ENCODE measurements at places on chromosomes 12 and 14.
A peak's percentile ranks its signal among the peaks of the same experiment; 100 is the strongest.

DNA sequence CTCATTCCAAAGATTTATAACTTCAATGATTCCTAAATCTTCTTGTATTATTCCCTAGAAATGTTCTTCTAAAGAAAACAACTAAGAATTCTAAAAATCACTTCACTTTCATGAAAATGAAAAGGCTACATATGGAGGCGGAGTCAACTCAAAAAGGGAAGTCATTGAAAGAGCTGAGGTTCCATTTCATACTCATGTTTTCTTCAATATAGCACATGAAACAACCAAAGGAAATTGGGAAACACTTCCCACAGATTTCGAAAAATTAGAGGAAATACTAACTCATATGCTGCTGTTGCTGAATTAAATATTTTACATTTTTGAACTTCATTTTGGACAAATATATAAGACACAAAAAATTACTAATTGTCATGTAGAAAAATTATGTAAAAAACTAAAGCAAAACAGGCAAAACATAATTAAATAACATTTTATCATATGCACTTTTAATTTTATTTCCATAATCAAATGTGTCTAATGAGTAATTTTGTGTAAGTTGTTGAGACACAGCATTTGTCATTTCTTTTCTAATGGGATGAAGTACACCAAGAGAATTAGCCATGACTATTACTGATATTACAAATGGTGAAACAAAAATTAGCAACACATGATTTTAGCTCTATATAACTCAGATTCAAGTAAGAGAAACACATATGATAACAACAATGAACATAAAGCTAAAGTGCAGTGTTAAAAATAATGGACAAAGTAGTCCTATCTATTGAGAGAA is at the start of gene CD163:
Gene CD163, minus strand, starts transcription at position 92 of the 730 bp plus-strand sequence. Its CDS starts 87 bp downstream, at position 5.
- no peak for DNase-seq

DNA sequence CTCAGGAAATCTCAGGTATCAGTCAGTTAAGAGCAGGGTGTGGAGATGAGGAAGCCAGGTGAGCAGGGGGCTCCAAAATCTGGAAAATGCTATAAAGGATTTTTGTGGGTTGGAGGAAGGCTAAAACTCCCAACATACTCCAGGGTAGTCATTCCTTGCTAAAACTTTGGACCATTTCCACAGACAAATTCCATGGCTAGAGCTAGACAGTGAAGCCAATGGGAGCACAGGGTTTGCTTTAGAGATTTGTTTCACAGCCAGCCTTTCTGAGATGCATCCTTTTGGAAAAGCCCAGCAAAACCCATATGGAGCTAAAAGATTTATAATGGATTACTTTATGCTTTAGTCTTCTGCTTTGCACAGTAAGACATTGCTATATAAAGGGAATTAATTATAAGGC is 146.5 kb downstream of the SAMD4A start:
- DNase-seq, result peak; percentile 61

DNA sequence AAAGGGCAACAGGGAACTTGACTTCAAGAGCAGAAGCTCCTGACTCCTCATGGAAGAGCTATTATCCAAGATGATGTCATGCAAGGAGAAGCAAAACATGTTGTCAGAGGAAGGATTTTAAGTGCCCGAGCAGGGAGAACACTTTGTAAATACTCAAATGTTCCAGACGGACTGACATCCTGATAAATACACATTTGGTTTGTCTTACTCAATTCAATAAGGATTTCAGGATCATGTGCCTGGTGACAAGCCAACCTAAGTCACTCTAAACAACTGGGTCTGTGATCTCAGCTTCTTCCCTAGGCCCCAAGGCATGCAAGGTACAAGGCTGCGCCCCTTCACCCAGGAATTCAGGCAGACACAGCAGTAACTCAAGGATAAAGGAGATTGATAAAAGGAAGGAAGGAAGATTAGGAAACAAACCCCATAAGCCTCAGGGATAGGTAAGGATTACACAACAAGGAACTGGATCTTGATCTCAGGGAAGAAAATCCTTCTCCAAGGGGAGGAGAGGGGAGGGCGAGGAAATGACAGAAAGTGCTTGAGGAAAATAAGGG is 26.8 kb upstream of the CEBPE start:
- no peak for DNase-seq

- DNase-seq, result peak; percentile 94
These were observed 6.5 kb downstream of the KRT86 start for GRCh38 chr12:52280796-52281560.

DNA sequence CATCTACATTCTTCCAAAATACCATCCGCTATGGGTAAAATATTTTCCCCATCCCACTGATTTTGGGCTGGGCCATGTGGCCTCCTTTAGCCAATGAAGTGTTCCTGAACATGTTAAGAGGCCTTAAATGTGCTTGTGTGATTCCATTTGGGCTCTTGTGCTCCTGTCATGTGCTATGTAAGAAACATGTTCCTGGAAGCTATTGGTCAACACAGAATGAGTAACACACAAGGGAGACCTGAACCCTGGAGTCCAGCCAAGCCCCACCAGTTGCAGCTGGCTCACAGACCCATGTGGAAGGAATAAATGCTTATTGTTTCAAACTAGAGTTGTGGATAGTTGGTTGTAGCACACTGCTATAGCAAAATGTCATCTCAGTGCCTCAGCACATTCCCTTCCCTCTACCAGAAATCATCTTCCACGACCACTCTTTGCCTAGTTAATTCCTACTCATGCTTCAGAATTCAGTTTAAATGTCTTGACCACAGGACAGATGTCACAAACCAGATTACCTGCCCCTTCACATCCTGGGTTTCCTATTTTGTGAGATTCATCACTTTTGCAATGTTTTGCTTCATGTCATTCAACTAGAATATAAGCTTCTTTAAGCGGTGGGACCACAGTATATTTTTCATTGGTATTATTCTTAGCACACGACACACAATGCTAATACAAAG is 217.3 kb upstream of the EEA1 start:
- DNase-seq, result no peak

GRCh38 chr12:102534899-102535298 is 54.5 kb upstream of the IGF1 start:
- no peak for DNase-seq

DNA sequence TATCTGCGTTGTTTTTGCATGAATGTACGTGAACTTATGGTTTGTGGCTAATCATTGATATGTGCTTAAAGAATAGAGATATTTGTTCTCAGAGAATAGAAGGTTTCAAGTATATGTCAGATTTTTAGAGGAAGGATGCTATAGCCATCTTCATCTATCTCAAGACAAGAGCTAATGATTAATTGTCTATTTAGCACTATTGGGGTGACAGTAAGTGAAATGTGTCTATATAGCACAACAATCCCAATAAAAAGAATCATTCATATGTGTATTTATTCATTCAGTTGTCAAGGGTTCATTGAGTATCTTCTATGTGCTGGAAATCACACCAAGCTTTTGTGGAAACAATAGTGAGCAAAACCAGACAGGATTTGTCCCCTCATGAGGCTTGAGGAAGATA is 299.5 kb upstream of the NPAS3 start:
- DNase-seq, result no peak

DNA sequence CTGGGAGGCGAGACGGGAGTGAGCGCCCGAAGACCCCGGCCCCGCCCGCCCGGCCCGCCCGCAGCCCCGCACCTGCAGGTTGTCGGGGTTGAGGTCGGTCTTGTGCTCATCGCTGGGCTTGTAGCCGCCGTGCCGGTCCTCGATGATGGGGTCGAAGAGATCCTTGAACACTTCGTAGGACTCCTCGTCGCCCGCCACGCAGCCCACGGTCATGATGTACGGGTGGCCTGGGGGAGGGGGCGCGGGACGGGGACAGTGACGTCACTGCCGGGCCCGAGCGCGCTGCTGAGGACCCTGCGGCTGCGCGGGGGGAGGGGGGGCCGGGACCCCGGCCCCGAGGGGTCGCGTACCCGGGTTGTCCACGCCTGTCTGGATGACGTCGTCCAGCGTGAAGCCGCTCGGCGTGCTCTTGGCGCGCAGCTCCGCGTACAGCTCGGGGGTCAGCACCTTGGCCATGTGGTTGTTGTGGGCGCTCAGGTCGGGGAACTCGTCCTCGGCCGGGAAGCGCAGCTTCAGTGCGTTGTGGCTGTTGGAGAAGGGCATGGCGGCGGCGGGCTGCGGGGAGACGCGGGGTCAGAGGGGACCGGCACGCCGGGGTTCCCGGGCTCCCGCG is 573 bp downstream of the CKB start:
- no peak for DNase-seq

- DNase-seq, result no peak
These were observed 87.4 kb upstream of the FZD10 start for GRCh38 chr12:130074661-130075406.

GRCh38 chr12:94046626-94047410 is 101.6 kb upstream of the PLXNC1 start:
- no peak for DNase-seq

GRCh38 chr12:52975204-52975603 is 26.3 kb downstream of the KRT18 start:
- DNase-seq, result no peak

- no peak for DNase-seq
These were observed 2.4 kb downstream of the SLC11A2 start for GRCh38 chr12:51023625-51024382.

- DNase-seq, result no peak
These were observed 43.8 kb downstream of the LRCOL1 start for GRCh38 chr12:132566516-132567131.

DNA sequence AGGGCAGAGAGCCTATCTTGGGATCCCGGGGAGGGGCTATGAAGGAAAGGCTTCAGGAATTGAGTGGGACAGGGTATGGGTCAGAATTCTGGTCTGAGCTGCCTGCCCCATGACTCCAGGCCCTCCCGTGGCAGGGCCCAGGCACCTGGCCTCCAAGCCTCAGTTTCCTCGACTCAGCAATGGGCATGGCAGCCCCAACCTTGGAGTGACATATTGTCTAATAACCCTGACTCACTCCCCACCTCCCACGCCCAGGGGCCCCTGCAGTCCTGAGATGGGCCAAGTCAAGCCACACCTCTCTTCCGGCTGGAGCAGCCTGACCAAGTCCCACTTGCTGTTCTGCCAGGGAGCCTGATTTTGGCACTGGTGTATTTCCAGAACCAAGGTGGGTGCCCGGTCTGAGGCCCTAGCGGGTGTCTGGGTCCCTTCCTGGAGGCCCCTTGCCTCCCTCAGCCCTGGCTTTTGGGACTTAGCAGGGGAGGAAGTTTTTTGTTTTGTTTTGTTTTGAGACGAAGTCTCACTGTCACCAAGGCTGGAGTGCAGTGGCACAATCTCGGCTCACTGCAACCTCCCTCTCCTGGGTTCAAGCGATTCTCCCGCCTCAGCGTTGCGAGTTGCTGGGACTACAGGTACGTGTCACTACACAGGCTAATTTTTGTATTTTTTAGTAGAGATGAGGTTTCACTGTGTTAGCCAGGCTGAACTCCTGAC is 40.3 kb upstream of the RCOR1 start:
- no peak for DNase-seq

GRCh38 chr12:114992443-114992842 is 308.5 kb upstream of the TBX3 start:
- DNase-seq, result no peak

DNA sequence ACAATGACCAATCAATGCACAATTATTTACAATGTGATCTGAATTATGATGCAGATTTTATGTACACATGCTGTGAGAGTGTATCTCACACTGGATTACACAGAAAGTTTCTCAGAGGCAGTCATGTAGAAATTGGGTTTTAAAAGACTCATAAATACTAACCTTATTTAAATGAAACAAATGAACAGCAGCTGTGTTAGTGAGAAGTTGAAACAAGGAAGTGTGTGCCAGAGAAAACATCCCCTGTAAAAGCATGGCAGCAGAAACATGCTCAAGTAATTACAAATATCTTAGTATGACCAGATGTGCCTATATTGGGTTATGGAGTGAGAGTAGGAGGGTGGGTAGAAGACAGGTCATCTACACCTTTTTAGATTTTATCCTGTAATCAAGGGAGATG is 723.7 kb downstream of the C12orf50 start:
- no peak for DNase-seq

DNA sequence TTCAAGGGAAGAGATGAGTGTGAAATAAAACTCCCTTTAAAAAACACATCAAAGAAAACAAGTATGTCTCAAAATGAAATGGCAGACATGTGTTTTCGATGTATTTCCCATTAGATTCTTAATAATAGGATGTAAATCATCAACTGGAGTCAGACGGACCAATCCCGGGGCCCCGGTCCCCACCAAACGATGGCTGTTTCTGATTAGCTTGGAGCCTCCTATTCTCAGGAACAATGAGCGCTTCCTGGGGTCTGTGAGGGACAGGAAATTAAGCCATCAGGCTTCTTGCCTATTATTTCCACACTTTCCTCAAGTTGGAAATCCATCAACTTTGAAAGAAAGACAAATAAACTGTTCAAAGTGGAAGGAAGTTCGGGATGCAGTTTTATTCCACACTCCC is 179.4 kb downstream of the EFCAB11 start:
- no peak for DNase-seq

- no peak for DNase-seq
These were observed 11.5 kb downstream of the PLEK2 start for GRCh38 chr14:67400434-67400833.

DNA sequence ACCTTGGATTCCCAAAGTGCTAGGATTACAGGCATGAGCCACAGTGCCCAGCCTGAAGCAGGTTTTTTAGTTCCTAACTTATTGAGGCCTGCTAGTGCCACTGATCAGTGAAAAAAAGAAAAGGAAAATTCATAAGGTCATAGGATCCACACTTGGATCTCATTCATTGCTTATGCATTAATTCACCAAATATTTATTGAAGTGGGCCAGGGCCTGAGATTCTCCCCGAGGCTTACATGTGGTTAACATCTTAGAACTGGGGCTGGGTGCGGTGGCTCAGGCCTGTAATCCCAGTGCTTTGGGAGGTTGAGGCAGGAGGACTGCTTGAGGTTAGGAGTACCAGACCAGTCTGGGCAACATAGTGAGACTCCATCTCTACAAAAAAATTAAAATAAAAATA is 29.5 kb upstream of the MAP1LC3B2 start:
- DNase-seq, result no peak

GRCh38 chr12:24931666-24932405 is 17.1 kb downstream of the BCAT1 start:
- no peak for DNase-seq

DNA sequence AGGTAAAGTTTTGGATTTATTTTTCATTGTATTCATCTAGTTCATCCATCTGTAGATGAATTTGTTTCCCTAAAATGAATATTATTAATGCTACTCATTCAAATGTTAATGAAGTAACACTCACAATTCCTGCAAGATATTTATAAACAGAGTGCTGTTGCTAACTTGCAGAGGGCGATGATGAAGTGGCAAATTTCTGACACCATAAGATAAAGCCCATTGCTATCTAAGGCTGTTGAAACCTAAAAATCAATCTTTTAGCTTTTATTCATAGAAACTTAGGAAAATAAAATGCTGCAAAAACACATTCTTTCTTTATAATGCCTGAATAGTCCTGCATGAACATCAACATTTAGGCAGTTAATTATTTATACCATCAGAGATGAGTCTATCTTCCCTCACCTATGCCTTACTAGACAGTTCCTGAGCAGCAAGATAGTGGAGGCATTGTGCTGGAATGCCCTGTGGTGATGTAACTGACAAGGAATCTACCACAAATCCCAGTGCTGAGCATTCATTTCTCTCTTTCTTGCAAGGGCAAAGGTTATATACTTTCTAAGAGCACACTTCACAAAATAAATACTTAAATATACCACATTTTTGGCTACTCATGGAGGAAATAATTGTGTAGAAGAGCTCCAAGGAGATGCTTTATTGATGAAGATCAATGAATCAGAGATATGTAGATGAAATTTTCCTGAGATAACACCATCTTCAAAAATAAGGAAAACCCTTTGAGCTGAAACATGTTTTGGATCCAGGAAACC is 57.6 kb downstream of the LMNTD1 start:
- no peak for DNase-seq

GRCh38 chr12:92535961-92536360 is 166.8 kb upstream of the PLEKHG7 start:
- DNase-seq, result no peak
